ENCODE measurements at places on chromosomes 2 and 18.

DNA sequence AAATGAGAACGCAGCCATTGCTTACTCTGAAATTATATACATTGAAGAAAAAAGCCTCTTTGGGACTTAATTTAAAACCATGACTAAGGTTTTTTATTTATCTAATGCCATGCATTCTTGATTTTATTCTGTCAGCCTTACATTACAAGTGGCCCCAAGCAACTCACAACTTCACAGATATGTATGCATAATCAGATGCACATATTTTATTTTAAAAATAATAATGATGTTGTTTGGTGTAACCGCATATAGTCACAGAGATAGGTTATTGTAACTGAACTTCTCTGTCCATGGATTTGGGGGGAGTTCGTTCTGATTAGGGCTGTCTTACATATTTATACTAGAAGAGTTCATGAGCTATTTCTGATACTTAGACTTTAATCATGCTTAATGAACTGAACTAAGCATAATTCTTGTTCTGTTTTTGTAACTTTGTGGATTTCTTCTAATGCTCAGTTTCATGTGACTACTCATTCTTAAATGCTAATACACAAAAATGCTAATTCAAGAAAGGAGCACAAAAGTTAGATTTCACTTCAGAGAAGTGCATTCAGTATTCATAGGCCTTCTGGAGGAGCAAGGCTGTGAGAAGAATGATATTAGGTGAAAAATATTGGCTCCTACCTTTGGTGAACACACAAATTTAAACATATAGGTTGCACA lies 26.2 kb downstream of the MEIS1 start:
- DNase-seq, result no peak

DNA sequence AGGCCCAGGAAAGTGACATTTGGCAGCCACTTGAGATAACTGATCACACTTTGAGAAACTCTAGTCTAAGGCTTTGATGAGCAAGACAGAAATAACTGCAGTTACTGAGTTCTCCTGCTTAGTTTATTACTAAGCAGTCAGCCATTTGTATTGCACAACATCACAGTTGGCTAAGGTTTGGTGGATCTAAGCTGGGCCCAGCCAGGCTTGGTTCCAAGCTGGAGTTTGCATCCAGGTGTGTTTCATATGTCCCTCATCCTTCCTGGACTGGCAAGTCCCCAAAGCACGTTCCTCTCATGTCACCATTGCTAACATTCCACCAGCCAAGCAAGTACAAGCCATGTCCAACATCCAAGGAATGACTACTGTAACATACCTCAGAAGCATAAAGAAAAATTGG lies 71.3 kb upstream of the ZNF532 start:
- DNase-seq, result no peak

DNA sequence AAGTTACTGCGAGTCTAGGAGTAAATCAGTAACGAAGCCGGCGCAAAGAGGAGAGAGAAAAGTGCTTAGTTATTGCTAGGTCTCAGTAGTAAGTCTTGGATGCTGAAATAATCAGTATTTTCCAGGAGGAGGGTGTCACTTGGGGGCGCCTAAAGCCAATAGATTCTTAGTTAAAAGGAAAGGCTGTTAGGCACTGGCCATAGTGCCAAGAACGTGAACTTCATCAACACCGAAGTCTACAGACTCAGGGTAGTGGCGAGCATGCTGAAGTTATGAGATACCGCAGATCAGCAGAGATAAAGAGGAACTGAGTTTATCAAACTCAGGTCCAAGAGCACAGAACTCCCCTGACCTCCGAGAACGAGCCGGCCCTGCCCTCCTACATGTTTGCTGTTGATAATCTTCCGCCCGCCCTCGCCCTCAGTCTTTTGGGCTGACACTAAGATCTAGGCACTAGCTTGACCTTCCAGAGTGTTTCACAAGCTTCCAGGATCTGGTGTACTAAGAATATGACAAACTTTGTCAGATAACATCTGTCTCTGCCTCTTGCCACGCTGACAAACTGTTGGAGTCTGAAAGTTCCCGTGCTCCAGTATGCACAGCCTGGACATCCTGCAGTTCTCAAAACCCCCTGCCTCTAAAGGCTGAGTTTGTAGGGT lies 49.2 kb downstream of the CYB5A start:
- DNase-seq, result no peak

DNA sequence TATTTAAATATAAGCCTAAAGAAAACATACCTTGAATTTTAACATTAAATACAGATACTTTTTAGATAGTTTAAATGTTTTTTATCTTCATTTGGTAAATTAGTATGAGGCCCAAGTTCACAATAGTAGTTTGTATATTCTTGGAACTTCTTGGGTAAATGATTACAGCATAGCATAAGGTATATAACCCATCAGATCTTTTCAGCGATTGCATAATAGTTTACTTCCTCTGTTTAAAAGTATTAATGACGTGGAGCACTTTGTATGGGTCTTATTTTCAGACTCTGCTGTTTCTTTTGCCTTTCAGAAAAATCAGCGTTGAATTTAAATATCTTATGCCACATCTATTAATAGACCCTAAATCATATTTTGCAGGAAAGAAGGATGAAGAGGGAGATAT lies 60.2 kb downstream of the CHRNA1 start:
- no peak for DNase-seq

DNA sequence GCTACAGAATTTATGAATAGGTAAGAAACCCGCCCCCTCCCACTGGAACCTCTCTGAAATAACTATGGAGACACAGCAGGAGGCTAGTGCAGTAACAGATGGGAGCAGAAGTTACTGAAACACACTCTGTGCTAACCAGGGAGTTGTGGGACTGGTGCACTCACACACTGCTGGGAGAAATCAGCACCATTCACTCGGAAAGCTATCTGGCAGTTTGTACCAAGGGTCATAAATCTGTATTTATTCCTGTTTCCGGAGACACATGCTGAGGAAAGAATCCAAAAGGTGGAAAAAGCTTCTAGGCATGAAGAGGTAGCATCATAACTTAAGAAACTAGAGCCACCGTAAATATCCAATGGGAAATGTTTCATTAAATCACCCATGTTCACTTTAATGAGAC lies 39.9 kb downstream of the TGFA start:
- DNase-seq, result no peak

GRCh38 chr2:152611458-152612231 lies 105.6 kb downstream of the PRPF40A start:
- no peak for DNase-seq

GRCh38 chr18:57048351-57048750 lies 98.5 kb upstream of the BOD1L2 start:
- DNase-seq, result no peak

GRCh38 chr18:51988277-51988676 lies 351.7 kb upstream of the DCC start:
- DNase-seq, result no peak

DNA sequence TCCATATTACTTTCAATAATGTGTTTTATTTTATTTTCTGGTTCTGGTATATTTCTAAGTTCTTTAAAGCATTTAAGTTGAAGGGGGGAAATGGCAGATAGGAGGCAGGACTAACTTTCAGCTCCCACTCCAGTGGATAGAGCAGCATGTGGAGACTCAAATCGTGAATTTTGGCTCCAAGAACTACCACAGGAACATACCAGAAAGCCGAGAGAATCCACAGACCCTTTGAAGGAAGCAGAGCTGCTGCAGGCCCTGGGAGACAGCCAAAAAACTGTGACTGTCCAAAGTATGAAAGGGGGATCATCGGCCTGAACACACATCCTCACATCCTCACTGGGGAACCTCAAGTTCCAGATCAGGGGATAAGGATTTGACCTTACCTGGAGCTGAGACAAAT lies 207.6 kb upstream of the VWC2L start:
- DNase-seq, result no peak

DNA sequence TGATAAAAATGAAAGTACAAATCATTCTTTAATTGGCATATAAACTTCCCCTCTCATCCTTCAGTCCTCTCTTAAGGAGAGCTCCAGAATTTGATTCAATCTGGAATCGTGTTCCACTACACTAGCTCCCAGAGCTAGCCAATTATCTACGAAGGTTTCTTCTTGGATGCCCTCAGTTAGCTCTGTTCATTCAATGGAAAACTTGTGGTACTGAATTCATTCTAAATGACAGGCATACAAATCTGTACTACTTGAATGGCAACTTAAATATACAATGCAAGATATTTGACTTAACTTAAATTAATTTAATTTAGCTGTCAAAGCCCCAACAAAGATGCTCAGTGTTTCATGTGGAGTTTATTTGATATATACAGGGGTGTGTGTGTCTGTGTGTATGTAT lies 1474.2 kb upstream of the CELF4 start:
- no peak for DNase-seq

DNA sequence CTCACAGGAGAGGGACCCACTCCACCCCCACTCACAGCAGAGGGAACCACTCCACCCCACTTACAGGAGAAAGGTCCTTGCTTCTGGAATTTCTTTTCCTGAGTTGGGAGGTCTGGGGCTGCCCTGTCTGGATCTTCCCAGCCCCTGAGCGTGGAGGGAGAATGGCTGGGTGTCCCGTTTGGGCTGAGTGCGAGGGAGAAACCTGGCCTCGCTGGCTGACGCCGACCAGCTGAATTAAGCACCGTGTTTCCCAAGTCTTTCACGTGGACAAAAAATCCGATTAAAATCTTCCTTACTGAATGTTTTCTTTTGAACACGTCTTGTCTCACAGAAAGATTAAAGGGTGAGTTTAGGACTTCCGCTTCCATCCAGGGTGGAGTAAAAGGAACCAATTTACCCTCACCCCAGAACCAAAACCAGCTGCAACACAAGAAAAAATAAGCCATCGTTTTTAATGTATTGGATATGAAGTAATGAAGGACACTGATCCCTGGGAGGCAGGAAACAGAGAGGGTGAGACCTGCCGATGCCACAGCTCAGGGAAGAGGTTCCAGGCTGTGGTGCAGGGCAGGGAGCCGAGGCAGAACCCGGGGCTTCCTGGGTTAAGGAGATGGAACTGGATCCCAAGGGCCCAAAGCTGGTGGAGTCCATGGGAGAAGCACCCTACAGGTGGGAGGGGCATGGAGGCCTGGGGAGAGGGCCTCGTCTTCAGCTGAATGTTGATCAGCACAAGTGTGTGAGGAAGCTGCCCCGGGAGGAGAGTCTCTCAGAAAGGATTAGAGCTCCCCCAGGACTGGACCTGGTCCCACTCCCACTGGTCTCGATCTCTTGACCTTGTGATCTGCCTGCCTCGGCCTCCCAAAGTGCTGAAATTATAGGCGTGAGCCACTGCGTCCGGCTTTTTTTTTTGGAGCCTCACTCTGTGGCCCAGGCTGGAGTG lies 60.3 kb downstream of the RTP5 start:
- no peak for DNase-seq

GRCh38 chr2:37782721-37783371 lies 111.4 kb upstream of the CDC42EP3 start:
- no peak for DNase-seq

DNA sequence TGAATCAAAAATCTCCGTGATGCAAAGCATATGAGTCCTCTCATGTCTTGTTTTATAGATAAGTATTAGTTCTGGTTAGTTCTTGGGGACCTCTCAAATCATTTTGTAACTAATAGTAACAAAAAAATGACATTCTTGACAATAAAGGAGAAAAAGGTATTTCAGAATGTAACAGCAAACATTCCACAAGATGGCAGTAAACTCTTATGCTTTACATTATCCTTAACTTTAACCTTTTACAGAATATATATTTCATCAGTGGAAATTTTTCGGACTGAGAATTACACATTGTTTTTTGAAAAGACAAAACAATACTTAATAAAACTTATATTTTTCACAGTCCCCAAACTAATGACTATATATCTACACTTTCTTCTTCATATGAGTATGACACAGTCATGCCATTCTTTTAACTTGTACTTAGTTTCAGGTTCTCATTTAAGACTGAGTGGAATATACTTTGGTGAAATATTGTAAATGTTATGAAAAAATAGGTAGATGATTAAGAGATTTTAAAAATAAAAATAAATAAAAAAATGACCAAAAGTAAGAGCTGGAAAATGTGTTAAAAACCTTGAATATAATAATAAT lies 142.9 kb upstream of the NXPH2 start:
- DNase-seq, result no peak

GRCh38 chr2:11398750-11399437 lies 54.5 kb upstream of the ROCK2 start:
- no peak for DNase-seq

DNA sequence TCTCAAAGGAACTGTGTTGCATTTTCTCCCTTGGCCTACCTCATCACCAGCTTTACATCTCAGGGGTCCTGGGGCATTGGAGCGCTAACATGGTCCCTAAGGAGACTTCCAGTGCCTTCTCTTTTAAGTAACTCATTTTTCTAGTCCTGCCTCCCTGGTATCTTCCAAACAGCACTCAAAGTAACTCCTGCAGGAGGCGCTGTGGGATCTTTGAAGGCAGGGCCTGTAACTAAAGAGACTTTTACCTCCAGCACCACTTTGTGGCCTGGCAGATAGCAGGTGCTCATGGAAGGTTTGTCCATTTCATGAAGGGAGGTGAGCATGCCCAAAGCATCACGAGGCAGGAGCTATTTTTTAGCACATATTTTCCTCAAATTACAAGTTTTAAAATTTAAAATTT lies 411.0 kb upstream of the GYPC start:
- no peak for DNase-seq

DNA sequence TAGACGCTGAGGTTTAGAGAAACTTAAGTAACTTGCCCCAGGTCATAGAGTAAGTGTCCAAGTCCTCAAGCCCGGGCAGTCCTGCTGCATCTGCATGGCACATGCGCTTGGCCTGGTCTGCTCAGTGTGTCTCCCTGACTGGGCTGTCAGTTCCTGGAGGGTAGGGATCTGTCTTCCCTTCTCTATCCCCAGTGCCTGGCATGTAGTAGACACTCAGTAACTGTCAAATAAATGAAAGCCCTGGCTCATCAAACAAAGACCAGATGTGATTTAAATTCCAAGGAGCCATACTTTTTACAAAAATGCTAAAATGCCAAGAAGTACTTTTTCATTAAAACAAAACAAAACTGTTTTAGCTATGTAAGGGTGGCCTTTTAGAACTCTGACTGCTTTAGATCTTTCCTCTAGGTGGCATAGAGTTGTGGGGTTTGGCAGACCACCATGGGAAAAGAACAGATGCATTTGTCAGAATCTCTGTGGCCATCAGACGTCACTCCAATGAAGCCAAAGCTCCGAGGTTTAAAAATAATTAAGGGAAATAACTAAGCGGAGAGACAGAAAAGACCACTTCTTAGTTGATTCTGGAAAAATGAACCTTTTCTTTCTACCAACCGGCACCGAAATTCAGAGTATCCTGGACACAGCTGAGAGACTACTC lies 34.0 kb downstream of the EPAS1 start:
- no peak for DNase-seq

GRCh38 chr2:22817197-22817596 lies 567.8 kb upstream of the KLHL29 start:
- no peak for DNase-seq

DNA sequence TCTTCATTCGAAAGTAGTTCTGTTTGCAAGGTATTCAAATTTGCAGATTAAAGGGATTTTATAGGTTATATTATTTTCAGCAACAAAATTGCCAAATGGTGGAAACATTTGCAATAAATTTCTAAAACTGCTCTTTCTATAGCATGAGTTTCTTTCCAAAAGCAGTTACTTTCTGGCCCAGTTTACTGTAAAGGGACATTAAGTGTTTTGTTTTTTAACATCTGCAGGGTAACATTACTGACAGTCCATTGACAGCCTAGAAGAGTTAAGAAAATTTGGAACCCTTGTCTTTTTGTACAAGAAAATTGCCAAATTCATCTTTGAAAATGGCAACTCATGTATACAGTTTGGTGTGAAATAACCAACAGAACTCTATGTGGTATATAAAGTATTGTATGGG lies 375.1 kb downstream of the SETBP1 start:
- no peak for DNase-seq

All from activated T-helper 9 cell treated with anti-CD3 and anti-CD28 coated beads, Interleukin-2, amount 50 U/mL, for 16 hours (primary cell).